ENCODE measurements at places on chromosomes 11 and 22.

DNA sequence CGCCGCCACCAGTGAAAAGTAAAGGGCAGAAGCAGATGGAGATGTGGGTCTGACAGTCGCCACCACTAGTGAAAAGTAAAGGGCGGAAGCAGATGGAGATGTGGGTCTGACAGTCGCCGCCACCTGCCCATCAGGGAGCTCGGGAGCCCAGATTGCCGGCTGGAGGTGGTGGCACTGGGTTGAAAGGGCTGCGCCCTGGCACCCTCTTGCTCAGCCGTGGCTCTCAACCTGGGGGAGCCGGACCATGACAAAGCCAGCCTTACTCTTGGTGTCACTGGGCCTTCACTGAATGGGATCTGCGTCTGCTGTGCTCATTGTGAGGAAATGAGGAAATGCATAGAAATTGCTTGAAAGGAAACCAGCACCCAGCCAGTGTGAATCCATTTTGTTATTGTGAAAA lies 36.3 kb downstream of the AP2A2 start:
- DNase-seq = no peak

GRCh38 chr11:118343248-118343647 lies 743 bp upstream of the CD3D start:
- DNase-seq = no peak

- DNase-seq = no peak
Observed at GRCh38 chr11:85062659-85063058, 564.5 kb downstream of the DLG2 start.

DNA sequence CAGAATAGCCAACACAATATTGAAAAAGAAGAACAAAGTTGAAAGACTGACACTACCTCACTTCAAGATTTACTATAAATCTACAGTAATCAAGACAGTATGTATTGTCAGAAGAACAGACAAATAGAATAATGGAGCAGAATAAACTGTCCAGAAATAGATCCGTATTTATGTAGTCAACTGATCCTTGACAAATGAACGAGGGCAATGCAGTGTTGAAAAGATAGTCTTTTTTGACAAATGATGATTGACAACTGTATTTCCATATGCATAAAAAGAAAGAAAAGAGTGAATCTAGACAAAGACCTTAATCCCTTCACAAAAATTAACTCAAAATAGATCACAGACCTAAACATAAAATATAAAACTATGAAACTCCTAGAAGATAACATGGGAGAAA lies 767.1 kb downstream of the KCNA4 start:
- DNase-seq = no peak

DNA sequence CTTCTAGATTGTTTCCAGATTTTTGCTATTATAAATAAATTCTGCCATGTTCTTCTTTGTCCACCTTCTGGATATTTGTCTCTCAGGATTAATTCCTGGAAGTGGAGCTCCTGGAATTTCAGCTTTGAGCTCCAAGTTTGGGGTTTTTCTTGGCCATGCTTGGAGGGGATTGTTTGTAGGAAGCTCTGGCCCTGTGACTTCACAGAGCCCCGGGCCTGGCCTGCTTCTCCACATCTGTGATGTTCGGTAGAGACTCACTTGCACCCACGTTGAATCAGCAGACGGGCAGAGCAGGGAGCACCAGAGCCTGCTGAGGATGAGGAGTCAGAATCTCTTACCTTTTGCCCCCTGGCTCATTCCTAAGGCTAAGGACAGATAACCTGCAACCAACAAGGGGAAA lies 35.7 kb downstream of the LRRC32 start:
- no peak for DNase-seq

DNA sequence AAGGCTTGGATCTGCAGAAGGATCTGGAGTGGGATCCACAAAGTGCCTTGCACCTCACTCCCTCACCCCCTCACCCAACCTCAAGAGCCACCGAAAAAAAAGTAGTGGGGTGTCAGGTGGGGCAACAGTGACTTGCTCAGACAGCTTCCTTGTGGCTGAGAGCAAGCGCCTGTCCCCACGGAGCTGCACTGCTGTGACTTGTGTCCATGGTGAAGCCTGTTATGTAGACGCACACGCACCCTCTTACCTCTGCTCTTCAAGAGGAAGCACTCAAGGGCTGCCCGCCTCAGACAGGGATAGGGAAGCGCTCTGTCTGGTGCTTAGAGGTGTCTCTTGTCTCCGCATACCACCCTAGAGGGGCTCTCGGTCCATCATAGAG lies 1.2 kb downstream of the DRD2 start:
- DNase-seq = no peak

- DNase-seq = no peak
Observed at GRCh38 chr22:27718186-27719035, 83.1 kb downstream of the MN1 start.

GRCh38 chr11:129640671-129641070 lies 175.0 kb upstream of the TMEM45B start:
- DNase-seq = no peak

GRCh38 chr11:119699227-119699626 lies 29.8 kb downstream of the NECTIN1 start:
- DNase-seq = no peak

DNA sequence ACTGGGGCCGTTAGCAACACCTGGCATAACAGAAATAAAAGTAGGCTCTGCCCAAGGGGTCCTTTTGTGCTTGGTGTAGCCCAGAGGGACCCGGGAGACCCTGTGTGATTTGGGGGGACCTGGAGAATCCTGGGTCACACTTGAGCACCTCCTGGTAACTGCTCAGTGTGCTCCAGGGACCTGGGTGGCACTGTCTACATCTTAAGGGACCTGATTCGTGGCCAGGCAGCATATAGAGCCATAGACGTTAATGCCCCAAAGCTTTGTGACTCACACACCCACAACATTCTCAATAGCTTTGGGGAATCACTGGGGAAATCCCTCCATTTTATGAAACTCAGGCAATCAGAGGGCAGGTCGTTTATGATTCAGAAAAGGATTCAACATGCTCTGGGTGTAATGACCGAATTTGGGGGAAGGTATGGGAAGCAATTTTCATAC lies 3.6 kb upstream of the IGF2 start:
- DNase-seq = no peak

- DNase-seq = no peak
Observed at GRCh38 chr11:65417702-65418430, 4.7 kb upstream of the NEAT1 start.

DNA sequence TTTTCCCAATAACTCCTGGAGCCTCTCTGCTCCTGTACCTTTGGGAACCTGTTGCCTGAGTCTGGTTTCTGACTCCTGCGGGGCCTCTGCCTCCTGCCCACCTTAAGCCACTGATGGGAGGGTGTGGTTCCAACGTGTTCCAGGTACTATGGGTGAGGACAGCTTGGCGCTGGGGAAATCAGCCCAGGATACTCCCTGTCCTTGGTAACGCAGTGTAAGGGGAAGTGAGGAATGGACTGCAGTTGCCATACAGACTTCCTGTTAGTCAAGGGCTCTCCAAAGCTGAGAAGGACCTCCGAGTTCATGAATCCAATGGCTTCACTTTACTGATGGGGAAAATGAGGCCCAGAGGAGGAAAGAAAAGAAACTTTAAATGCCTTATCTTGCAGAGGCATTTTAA lies 1.2 kb upstream of the MARK2 start:
- no peak for DNase-seq

DNA sequence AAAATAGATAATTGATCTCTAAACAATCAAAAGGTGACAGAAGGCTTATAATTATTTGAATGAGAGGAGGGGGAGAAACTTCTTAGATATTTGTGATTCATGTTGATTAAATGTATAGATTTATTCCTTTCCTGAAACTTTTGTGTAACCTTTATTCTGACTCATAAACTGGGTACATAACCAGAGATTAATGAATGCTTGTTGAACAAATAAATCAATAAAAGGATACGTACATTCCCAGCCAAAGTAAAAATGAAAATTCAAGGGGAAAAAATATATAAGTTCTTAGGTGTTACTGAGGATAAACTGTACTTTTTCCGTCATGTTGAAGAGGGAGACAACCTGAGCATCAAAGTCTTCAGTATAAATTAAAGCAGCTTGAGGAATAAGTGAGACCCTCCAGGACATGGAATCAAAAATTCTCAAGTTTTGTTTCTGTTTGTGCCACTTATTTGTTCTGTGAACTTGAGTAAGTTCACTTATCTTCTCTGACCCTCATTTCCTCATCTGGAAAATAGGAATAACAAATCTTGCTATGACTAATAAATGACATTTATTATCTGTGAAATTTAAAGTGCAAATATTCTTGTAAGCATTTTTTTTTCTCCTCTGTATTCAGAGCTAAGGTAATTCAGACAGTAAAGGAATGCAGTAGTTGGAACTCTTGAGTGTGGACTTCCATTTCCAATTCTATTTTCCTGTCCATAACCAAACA lies 195.4 kb downstream of the METTL15 start:
- DNase-seq = no peak

GRCh38 chr22:42773167-42773566 lies 52.5 kb upstream of the A4GALT start:
- DNase-seq = no peak

DNA sequence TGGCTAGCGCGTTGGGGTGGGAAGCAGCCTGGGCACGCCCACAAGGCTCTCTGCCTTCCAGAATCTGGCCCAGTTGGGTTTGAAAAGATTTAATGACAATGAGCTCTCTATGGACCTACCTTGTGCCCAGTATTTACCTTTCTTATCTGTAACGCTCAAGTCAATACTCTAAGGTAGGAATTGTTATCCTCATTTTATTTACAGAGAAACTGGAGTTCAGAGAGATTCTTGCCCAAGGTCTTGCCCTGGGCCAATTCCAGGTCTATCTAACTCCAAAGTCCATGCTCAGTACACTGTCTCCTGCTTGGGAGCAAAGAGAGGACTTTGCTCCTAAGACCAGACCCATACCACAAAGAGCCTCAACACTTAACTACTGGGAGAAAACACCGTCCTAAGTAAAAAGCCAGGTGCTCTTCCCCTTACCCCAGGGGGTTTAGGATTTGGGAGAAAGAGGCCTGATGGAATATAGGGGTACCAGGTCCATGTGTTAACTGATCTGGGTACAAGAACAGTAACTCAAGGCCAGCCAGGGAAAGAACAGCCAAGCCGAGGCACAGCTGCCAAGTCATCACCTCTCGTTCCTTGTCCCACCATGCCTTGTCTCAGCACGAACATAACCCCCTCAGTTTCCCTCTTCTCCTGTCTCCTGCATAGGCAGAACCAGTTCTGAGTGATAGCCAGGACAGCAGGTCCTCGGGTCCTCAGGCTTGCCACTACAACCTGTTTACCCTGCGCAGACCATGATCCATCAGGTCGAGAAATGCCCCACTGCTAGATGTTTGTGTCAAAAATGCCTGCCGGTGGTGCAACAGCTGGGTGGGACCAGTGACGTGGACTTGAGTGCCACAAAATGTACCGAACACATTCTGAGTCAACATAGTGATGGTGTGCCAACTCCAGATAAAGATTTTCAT lies 14.6 kb downstream of the APOA4 start:
- no peak for DNase-seq

GRCh38 chr11:121067962-121068647 lies 32.9 kb upstream of the TECTA start:
- no peak for DNase-seq

- DNase-seq = no peak
Observed at GRCh38 chr11:87878373-87878825, 296.8 kb downstream of the RAB38 start.

- no peak for DNase-seq
Observed at GRCh38 chr11:78395597-78395996, 22.0 kb downstream of the GAB2 start.

DNA sequence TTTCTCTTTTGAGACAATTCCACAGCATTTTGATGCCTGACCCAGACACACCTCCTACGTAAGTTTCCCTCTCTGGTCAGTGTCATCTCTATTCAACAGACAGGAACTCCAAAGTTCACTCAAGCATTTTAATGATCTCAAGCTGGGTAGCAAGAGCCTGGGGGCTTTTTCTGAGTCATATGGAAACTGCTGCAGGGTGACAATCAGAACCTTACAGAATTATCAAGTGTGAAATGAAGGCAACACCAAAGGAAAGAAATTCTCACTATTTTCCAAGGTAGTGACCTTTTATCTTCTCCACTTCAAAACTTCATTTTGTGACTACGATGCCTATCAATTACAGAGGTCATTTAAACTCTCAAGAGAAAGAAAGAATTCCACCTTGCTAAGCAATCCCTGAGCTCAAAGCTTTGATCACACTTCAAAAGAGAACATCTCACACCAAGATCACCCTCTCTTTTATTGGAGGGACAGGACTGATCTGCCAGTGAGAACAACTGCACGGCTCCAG lies 229.0 kb upstream of the ZC3H12C start:
- no peak for DNase-seq

- no peak for DNase-seq
Observed at GRCh38 chr11:27605422-27605821, 94.8 kb downstream of the BDNF start.
